Fibroblast of upper back skin (primary cell): ENCODE measurements at places on chromosomes 5 and 9.
A peak's percentile ranks its signal among the peaks of the same experiment; 100 is the strongest.

DNA sequence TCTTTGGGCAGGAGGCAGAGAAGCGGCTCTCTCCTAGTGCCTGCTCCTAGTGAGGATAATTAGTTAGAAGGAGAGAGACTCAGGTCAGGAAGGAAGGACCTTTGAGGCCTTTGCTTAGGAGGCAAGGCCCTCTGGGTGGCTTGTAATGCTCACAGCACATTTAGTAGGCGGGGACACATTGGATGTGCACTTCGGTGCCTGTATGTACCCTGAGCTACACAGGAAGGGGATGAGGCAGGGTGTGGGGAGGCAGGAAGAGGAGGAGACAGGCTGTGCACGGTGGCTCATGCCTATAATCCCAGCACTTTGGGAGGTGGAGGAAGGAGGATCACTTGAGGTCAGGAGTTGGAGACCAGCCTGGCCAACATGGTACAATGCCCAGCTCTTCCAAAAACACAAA is 7.2 kb upstream of the LCN2 start:
- no peak for DNase-seq

DNA sequence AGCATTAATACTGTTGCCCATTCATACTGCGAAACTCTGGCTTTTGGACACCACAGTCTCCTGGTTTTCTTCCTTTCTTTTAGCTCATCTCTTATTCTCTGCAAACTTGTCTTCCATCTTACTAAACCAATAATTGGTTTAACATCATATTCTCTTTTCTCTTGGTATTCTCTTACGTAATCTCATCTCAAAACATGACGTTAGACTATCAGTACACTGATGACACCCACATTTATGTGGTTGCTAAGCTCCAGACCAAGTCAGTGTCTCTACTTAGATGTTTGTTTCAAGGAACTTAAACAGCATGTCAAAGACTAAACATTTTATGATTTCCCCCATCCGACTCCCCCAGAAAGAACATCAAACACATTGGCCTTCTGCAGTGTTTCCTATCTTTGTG is 2.1 kb downstream of the PRRC1 start:
- DNase-seq = no peak

- no peak for DNase-seq
Measured at GRCh38 chr9:94029932-94030317, 54.3 kb upstream of the PTPDC1 start.

DNA sequence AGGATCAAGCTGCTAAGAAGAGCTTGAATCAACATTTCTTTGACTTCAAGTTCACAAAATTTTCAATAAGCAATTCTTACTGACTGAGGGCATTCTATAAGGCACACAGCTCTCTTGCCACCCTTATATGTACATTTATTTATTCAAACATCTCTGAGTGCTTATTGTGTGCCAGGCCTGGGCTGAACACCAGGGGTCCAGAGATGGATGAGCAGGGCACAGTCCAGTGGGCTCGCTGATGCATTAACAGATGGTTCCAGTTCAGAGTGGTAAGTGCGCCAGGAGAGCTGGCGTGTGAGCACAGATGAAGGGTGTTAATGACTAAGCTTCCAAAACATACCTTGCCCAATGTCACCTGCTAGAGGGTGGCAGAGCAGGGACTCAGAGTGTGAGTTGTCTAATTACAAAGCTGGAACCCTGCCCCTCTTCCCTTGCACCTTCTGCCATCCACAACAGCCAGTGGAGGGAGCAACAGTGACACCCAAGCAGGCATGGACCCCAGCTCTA is 24.6 kb downstream of the ALG2 start:
- DNase-seq = no peak

GRCh38 chr9:133189826-133190225 is 19.2 kb downstream of the OBP2B start:
- DNase-seq = no peak

DNA sequence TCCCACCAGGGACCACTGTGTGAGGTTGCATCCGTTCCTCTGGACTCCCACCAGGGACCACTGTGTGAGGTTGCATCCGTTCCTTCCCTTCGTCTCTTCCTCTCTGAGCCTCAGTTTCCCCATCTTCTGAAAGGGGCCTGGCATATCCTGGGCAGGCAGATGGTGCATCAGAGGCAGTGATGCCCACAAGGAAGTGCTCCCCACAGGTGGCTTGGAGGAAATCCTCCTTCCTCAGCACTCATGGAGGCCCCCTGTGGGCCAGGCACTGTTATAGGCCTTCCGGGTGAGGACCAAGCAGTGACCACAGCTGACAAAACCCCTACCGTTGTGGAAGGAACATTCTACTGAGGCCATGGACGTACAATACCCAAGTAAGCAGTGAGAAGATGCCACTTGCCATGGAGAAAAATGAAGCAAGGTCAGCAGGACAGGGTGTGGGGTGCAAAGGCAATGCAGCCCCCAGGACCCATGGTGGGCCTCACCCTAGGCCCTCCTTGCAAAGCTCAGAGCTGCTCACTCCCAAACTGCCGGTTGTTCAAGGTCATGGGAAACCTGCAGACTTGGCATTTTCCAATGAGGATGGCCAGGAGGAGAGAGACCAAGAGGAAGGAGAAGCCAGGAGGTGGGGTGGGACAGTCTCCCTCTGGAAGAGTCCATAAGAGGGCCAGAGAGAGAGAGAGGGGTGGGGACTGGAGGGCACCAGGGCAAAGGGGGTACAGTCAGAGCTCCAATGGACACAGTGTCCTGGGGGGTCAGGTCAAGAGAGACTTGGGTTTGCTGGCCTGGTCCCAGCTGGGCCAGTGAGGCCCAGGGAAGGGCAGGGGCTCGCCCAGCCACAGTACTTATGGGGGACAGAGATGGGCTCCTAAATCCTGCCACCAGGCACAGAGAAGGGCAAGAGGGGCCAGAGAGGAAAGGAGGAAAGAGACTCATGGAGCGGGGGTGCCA is 51.1 kb downstream of the C9orf50 start:
- peak; percentile 56 for DNase-seq

- peak; percentile 14 for DNase-seq
Measured at GRCh38 chr5:79396265-79396664, 117.7 kb downstream of the HOMER1 start.

DNA sequence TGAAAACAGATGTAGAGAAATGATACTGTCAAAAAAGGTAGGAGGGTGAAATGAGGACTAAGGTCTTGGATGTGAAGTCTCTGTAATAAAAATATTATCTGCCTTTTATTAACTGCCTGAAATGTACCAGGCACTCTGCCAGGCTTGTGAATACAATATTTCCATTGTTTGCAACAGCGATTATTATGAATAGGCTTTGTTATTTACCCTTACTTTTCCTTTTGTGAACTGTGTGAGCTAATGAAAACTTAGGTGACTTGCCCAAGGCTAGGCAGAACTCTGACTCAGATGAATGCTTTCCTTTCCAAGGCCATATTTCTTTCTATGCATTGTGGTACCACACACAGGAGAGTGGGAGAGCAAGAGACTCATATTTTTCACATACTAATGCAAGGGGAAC is 204.1 kb downstream of the CDH12 start:
- no peak for DNase-seq

- no peak for DNase-seq
Measured at GRCh38 chr5:555058-555623, 30.9 kb upstream of the SLC9A3 start.

DNA sequence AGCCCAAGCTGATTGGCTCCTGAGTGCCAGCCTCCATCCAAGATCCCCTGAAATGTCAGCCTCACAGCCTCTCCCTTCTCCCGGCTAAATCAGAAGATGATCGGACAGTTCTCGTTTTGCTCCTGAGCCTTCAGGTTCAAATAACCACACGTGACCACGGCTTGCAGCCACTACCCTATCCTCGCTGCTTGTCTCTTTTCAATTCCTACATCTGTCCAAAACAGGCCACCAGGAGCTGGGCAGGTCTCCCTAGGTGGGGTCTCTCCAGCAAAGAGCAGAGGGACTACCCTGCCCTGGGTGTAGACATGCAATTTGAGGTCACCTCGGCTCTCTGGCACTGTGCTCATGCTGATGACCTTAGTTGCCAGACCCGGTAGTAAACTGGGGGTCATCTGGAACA is 224.0 kb upstream of the TBC1D2 start:
- DNase-seq = no peak

- no peak for DNase-seq
Measured at GRCh38 chr5:141565826-141566570, 52.8 kb downstream of the DIAPH1 start.
